ENCODE measurements at places on chromosomes 6 and 20. TPM values are rescaled to one million over a fixed set of nuclear protein-coding genes. Genes with fewer than 3 reads are reported as not detected.
A peak's percentile ranks its signal among the peaks of the same experiment; 100 is the strongest.

- DNase-seq: peak; percentile 40
These were observed 1.0 kb downstream of the TRERF1 start for GRCh38 chr6:42450477-42451332.

- DNase-seq: no peak
These were observed 10.6 kb upstream of the DLK2 start for GRCh38 chr6:43465948-43466347.

- DNase-seq: peak; percentile 47
These were observed 19.1 kb upstream of the ZSCAN23 start for GRCh38 chr6:28462401-28462800.

- no peak for DNase-seq
These were observed 107.6 kb upstream of the RNF24 start for GRCh38 chr20:4122926-4123325.

GRCh38 chr20:62703853-62704228 is 4.8 kb upstream of the NTSR1 start:
- DNase-seq: no peak

- no peak for DNase-seq
These were observed 26.1 kb downstream of the POPDC3 start for GRCh38 chr6:105153676-105154075.

DNA sequence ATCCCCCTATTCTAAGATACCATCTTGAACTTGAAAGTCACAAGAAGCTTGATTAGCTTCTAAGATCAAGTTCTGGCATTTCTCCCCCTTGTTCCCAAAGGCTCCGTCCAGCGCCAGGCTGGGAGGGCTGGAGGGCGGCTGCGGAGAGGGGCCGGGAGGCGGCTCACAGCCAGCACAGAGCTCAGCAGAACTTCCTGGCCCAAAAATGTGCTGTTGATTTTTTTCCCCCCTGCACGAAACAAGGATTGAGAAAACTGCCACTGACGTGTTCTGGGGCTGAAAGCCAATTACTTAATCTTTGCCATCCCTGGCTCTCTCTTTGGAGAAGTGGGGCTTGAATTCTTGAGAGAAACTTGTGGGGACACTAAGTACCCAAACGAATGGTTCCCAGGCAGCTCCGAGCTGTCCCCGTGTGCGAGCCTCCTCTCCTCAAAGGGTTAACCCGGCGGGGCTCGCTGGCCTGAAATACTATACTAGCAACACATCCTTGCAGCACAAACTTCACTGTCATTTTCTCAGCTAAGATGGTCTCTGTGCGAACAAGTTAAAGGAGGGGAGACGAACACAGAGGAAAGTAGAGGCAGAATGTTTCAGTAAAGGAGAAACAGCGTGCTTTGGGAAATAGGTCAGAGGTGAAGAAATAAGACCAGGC is 452 bp downstream of the TRAF3IP2 start:
- peak; percentile 49 for DNase-seq

GRCh38 chr6:75602246-75603105 is 796 bp downstream of the SENP6 start:
- DNase-seq: peak; percentile 60

- DNase-seq: no peak
These were observed 30.6 kb downstream of the MAP3K4 start for GRCh38 chr6:161021998-161022743.

DNA sequence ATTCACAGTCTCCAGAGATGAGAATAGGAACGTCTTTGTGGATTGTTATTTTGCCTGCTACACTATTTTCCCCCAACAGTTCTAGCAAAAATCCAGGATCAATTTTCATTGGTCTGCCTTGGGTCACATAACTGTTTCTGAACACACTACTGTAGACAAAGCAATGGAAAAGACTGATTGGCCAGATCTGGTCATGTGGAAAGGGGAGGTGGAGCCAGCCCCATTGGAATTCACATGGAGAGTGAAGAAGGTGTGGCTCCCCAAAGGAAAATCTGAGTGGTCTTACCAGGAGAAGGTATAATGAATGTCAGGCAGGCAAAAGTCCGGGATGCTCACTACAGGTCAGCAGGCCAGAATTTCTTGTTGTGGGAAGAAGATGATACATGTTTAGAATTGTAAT is 9.5 kb upstream of the TP53RK start:
- DNase-seq: no peak

GRCh38 chr6:108799791-108800190 is 48.4 kb upstream of the ARMC2 start:
- no peak for DNase-seq

DNA sequence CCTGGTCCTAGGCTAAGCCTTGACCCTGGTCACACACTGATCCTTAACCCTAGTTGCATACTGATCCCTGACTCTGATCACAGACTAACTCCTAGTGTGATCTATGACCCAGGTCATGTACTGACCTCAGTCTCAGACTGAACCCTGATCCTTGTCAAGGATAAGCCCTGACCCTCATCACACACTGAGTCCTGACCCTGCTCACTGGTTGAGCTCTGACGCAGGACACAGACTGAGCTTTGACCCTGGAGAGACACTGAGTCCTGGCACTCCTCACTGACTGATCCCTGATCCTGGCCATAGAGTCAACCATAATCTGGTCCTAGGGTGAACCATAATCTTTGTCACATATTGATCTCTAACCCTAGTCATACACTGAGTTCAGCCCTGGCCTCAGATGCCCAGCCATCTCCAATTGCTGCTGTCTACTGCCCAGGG is 37.9 kb downstream of the KCNB1 start:
- no peak for DNase-seq

GRCh38 chr20:39660226-39660625 is 698.1 kb downstream of the DHX35 start:
- no peak for DNase-seq

DNA sequence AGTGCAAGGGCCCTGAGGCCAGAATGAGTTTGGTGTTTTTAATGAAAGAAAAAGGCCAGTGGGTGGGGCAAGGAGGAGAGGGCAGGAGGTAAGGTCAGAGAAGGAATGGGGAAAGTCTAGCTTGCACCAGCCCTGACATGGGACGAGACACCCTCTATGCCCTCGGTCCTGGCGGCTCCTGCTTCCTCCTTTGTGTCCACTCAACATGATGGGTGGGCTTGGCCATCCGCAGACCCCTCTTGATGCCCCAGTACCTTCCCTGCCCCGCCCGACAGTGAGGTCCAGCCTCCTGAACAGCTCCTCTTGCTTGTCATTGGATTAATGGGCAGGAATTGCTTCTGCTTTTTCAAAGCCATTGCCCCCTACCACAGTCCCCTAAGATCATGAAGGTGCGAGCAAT is 33.6 kb upstream of the ANGPT4 start:
- DNase-seq: no peak

GRCh38 chr6:129607581-129608186 is 102.3 kb downstream of the ARHGAP18 start:
- no peak for DNase-seq

DNA sequence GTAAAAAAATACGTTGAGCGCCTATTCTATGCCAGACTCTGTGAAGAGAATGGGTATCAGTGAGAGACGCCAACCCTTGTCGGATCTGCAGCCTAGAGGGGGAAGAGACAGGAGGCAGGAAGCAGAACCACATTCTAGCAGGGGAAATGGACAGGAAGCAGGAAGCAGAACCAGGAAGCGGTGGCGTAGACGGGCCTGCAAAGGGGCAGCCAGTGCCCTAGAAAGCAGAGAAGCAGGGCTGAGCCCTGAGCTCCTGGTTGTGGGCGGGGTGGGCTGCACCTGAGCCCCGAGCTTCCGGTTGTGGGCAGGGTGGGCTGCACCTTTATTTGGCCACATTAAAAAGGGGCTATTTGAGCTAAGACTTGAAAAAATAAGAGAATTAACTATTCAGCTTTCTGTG is 71.9 kb downstream of the FAM120B start:
- DNase-seq: peak; percentile 47

- DNase-seq: no peak
These were observed 1.1 kb upstream of the SAMD5 start for GRCh38 chr6:147507162-147508041.

DNA sequence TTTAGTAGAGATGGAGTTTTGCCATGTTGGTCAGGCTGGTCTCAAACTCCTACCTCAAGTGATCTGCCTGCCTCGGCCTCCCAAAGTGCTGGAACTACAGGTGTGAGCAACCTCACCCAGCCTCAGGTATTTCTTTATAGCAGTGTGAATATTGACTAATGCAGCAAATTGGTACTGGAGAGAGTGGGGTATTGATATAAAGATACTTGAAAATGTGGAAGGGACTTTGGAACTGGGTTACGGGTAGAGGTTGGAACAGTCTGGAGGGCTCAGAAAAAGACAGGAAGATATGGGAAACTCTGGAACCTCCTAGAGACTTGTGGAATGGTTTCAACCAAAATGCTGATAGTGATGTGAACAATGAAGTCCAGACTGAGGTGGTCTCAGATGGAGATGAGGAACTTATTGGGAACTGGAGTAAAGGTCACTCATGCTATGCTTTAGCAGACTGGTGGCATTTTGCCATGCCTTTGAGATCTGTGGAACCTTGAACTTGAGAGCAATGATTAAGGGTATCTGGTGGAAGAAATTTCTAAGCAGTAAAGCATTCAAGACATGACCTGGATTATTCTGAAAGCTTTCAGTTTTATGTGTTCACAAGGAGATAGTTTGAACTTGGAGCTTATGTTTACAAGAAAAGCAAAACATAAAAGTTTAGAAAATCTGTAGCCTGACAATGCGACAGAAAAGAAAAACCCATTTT is 127.2 kb downstream of the DTNBP1 start:
- no peak for DNase-seq

DNA sequence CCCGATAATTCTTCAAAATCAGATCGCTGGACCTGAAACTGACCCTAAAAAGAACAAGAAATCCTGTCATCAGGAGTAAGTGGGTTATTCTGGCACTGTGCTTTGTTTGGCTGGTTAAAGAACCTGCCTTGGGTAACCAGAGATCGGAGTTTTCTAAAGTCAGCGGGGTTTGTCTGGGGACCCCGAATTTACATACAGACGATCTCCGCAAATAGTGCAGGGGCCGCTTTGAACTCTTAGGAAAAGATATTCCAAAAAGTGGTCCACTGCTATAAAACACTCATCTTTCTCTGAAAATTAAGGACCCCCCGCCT is 33.0 kb upstream of the BTN3A2 start:
- no peak for DNase-seq

- DNase-seq: no peak
These were observed 10.0 kb downstream of the MRAP2 start for GRCh38 chr6:84043555-84043954.

GRCh38 chr20:33401921-33402369 is 626 bp upstream of the CDK5RAP1 start:
- DNase-seq: no peak

DNA sequence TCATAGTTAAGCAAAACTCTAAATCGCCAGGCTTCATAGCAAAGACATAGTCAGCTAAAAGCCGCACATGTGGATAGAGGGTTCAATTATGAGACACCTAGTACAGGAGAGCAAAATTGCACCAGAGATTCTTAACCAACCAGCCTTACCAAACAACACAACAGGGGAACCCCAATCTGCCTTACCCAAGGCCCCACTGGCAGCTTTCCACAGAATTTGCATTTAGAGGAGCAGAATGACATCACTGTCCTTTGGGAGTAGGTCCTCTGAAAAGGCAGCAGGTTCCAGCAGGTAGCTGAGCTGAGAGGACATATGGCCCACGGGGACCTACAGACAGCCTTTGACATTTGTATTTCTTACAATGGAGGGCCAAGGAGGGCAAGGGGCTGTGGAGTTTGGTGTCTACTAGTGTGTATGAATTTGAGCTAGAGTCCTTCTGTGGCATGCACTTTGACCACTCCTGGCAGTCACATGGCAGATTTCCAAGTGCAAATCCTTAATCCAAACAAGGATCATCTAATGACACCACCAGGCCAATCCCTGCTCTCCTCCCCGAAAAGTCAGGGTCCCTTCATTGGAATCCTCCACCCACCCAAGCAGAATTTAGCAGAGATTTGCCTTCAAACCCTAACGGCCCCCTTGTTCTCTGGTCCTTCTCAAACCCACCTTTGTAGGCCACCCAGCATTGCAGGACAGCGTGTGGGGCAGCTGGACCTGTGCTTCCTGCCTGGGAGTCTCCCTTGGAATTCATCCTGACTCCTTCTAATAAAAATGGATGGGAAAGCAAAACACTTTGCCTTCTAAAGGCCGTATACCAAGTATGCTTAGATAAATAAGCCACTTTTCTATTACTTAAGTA is 171.2 kb upstream of the SUPT3H start:
- DNase-seq: no peak

- no peak for DNase-seq
These were observed 8.7 kb upstream of the ZSCAN12 start for GRCh38 chr6:28408076-28408802.

GRCh38 chr20:48788486-48789072 is 39.2 kb downstream of the PREX1 start:
- DNase-seq: no peak

DNA sequence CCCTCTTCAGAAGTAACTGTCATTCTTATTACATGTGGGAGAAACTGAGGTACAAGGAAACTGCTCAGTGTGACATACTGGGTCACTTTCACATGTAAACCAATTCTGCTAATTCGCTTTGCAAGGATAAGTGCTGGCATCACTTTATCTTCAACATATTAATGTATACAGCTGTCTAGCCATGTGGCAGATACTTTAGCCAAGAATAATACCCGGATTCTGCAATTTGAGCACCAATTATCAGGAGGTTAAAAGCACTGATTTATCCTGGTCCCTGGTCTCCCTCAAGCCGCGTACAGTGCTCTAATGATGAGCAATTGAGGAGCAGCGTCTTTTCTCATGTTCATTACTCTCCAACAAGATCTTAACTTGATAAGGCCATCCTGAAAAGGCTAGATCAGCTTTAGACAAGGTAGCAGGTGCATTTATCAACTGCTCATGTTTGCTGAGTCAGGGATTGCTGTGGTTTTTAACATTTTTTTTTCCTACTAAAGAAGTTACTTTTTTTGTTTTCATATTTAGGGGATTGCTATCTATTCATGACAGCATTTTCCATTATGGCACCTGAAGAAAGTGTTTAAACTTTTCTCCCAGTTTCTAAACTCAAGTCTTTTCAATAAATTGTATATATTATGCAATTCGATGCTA is 1066.3 kb upstream of the MAP3K7 start:
- no peak for DNase-seq

GRCh38 chr6:130632897-130633296 is 194.3 kb upstream of the SMLR1 start:
- no peak for DNase-seq

GRCh38 chr6:34445313-34445860 is 19.5 kb upstream of the RPS10 start:
- DNase-seq: no peak

OR2H2 gene
- total RNA-seq: not detected

SLC2A10 gene
- not detected for total RNA-seq

TCP11 gene
- not detected for total RNA-seq

PGC gene
- not detected for total RNA-seq

WFDC8 gene
- not detected for total RNA-seq

OR12D3 gene
- total RNA-seq: not detected

ZBTB2 gene
- 25.6 TPM for total RNA-seq

XRN2 gene
- 54.4 TPM for total RNA-seq

BANF2 gene
- not detected for total RNA-seq

ASCC3 gene
- 61.8 TPM for total RNA-seq

CFB gene
- 0.58 TPM for total RNA-seq

CCN6 gene
- not detected for total RNA-seq

TAGAP gene
- 67.0 TPM for total RNA-seq

SLC4A11 gene
- 2.8 TPM for total RNA-seq

CDC40 gene
- 25.9 TPM for total RNA-seq

TRAPPC3L gene
- total RNA-seq: not detected

All from activated CD8-positive, alpha-beta T cell treated with anti-CD3 and anti-CD28 coated beads, Interleukin-2, amount 10 ng/mL, durations not matched to agents 7 days and 5 days (primary cell).